ENCODE measurements at places on chromosomes 4 and X. TPM values are rescaled to one million over a fixed set of nuclear protein-coding genes. Genes with fewer than 3 reads are reported as not detected.

Gene ADH1C
- 4.0 TPM for total RNA-seq

GRCh38 chrX:11464836-11465463 lies 171.7 kb downstream of the AMELX start:
- no peak for DNase-seq

- no peak for DNase-seq
Measured at GRCh38 chrX:125998432-125998831, 167.7 kb downstream of the DCAF12L2 start.

- no peak for DNase-seq
Measured at GRCh38 chrX:112947981-112948615, 107.5 kb upstream of the AMOT start.

GRCh38 chrX:28321286-28321685 lies 266.0 kb upstream of the IL1RAPL1 start:
- no peak for DNase-seq

DNA sequence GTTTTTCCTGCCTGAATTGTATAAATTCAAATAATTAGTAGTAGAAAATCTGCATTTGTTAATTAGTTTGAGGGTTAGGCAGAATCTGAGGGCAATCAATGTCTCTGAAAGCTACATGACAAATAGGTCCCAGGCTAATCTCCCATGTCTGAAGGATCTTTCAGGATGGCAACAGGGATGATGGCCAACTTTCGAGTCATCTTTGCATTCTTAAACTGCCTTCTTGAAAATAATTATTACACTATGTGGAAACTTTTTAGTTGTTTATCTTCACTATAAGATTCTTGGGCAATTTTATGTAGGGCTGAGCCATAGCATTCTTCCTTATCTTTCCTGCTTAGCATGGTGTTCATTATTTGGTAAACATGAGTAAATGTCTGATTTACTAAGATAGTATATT lies 490.3 kb upstream of the EPHA5 start:
- DNase-seq = no peak

DNA sequence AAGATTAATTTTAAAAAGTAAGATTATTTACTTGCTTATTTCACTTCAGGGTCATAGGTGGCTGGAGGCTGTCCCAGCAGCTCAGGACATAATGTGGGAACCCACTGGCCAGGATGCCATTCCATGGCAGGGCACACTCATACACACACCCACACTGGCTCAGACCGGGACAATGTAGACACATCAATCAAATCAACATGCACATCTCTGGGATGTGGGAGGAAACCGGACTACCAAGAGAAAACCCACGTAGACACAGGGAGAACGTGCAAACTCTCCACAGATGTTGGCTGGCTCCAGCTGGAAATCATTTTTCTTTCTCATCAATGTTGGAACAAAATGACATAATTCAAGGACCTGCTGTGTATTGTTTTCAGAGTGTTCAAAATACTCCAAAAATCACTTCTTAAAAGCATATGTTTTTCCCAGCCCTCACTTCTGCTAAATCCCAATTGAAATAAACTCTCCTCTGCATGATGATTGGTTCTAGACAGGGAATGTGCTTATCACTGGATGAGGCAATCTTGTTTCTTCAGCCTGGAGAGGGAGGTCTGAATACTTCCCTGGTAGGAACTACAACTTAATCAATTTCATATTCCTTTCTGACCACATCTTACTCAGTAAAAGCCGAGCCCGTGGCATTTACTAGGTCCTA lies 18.6 kb upstream of the CPE start:
- DNase-seq = no peak

Gene TLR2
- 5.1 TPM for total RNA-seq

Gene ESX1
- total RNA-seq = not detected

GRCh38 chr4:138650929-138651448 lies 364.6 kb upstream of the NOCT start:
- no peak for DNase-seq

Gene NLRP2B
- not detected for total RNA-seq

Gene TLR6
- total RNA-seq = 1.2 TPM

- DNase-seq = no peak
Measured at GRCh38 chr4:184613405-184613804, 35.8 kb downstream of the CASP3 start.

- DNase-seq = no peak
Measured at GRCh38 chr4:84024405-84024804, 474.7 kb downstream of the NKX6-1 start.

Gene FHDC1
- total RNA-seq = 0.22 TPM

Gene AKAP4
- total RNA-seq = not detected

- DNase-seq = no peak
Measured at GRCh38 chr4:9859810-9860209, 78.4 kb downstream of the DRD5 start.

Gene RTL9
- 0.35 TPM for total RNA-seq

Gene GLRA2
- not detected for total RNA-seq

- no peak for DNase-seq
Measured at GRCh38 chr4:147793569-147794313, 61.9 kb downstream of the ARHGAP10 start.

Gene RNF212
- 1.4 TPM for total RNA-seq

Gene MAGEE2
- not detected for total RNA-seq

DNA sequence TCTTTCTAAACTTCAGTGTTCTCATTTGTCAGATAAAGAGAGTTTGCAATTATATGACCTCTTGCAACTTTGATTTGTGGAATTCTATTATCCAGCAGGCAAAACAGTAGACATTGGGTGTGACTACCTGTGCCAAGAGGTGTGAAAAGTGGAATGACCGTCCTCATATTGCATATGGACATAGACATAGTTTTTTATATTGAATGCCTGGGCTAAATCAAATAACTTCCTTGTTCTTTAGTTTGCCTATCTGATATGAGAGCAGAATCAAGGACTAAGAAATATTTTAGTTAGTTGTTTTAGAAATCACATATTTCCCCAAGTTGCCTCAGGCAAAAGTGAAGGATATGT lies 117.7 kb upstream of the KLF8 start:
- no peak for DNase-seq

GRCh38 chr4:4383085-4383484 lies 3.8 kb upstream of the NSG1 start:
- no peak for DNase-seq

GRCh38 chrX:36266155-36266554 lies 346.6 kb downstream of the CFAP47 start:
- no peak for DNase-seq

Gene GAGE13
- not detected for total RNA-seq

- no peak for DNase-seq
Measured at GRCh38 chr4:102256321-102256720, 89.0 kb downstream of the SLC39A8 start.

DNA sequence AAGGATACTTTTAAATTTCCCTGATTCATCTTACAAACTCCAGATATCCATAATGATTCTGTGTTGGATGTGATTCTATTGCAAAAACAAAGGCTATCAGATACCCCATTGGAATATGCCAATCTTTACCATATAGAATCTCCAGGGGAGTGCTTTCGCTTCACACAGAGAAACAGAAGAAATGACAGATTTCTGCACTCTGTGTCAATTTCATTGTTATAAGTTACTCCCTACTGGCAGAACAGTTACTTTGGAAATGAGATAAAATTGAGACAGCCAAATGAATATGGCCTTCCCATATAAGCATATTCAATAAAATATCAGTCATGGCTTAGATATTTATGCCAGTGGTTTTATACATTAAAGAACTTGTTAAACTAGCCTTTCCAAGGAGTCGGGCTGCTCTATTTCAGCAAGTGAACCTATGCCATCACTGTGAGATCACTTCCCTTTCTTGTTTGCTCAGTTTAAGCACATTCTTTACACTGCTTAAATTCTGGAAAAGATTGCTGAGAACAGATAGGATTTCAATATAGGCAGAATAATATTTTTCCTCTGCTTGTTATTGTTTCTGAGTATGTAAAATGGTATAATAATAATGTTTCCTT lies 127.5 kb upstream of the ANXA10 start:
- no peak for DNase-seq

DNA sequence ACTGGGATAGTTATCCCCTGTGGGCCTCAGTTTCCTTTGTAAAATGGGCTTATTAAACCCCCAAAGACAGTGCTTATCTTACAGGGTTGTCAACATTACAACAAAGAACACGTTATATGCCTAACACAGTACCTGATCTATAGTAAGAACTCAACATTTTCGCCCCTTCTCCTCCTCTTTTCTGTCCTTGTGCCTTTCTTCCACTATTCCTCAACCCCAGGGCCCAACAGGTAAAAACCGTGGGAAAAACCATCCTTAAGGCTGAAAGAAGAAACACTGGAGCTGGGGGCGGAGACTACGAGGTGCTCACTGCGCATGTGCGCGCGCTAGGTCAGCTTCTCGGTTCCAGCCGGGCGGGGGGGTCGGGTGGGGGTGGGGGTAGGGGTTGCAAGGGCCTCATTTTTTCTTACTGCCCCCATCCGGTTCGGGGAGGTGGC lies 426 bp upstream of the XIAP start:
- peak; percentile 87 for DNase-seq

DNA sequence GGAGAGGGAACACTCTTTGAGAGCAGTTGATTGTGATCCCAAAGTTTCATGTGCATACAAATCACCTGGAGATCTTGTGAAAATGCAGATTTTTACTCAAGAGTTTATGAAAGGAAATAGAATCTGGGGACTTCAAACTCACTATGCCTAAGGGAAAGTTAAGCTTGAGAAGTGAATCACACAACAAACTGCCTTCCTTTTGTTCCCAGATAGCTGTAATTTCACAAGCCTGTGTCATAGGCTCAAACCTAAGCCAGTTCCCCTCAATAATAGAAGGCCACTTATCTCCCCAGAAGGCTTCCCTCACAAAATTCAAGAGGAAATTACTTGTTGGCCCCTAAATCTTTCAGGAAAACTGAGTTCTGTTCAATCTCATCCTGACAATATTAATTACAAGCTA lies 132.8 kb upstream of the MAGEB16 start:
- no peak for DNase-seq

- no peak for DNase-seq
Measured at GRCh38 chr4:105641845-105642244, 66.6 kb downstream of the INTS12 start.

- no peak for DNase-seq
Measured at GRCh38 chr4:152691761-152692160, 12.0 kb upstream of the TMEM154 start.

- DNase-seq = no peak
Measured at GRCh38 chrX:133913009-133913408, 72.4 kb downstream of the GPC3 start.

DNA sequence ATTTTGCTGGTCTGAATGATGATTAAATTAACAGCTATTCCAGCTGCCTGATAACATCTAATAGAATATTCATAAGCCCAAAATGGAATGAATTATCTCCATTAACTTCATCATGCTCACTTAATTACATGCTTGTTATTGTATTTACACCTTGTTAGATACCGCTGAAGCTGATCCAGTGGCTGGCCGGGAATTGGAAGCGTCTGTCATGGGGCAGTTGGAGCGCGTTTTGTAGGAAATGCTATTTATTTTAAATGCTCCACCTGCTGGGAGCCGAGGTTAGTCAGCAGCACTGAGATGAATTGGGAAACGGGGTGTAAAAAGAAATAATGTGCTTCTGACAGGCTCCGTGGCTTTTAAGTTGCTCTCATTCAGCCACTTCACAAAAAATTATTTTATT lies 25.2 kb downstream of the ARX start:
- no peak for DNase-seq

DNA sequence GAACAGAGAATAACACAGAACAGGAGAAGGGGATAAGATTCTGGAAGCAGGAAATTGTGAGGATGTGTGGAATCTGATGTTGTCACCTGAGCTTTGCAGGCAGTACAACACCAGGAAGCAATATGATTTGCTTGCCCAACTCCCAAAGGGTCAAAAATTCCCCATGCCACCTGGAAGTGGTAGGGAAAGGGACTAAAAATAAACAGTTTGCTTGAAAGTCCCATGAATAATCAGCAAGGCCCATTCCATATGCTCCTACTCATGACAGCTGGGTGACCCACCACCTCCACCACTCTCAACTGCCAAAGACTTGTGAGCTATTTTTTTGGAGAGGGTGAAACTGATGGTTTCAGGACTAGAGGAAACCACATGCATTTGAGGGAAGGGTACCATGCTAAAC lies 168.4 kb downstream of the KCNIP4 start:
- DNase-seq = no peak

GRCh38 chr4:185352202-185352601 lies 43.5 kb downstream of the LRP2BP start:
- DNase-seq = no peak

Gene KCNIP4
- not detected for total RNA-seq

- DNase-seq = no peak
Measured at GRCh38 chr4:88630756-88631155, 38.5 kb downstream of the HERC3 start.

- no peak for DNase-seq
Measured at GRCh38 chr4:182306792-182307507, 63.7 kb downstream of the TENM3 start.

DNA sequence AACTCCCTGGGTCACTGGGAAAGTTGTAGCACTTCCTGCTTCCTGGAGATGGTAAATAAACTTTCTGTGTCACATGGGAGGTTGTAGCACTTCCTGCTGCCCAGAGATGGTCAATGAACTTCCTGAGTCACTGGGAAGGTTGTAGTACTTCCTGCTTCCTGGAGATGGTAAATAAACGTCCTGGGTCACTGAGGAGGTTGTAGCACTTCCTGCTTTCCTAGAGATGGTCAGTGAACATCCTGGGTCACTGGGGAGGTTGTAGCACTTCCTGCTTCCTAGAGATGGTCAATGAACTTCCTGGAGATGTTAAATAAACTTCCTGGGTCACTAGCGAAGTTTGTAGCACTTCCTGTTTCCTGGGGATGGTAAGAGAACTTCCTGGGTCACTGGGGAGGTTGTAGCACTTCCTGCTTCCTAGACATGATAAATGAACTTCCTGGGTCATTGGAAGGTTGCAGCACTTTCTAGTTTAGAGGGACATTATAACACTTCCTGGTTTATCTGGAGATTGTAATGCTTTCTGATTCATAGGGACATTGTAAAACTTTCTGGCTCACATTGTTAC lies 62.3 kb upstream of the CD99 start:
- DNase-seq = no peak

Gene ZNF732
- 0.13 TPM for total RNA-seq

Gene MMRN1
- total RNA-seq = 2.5 TPM

DNA sequence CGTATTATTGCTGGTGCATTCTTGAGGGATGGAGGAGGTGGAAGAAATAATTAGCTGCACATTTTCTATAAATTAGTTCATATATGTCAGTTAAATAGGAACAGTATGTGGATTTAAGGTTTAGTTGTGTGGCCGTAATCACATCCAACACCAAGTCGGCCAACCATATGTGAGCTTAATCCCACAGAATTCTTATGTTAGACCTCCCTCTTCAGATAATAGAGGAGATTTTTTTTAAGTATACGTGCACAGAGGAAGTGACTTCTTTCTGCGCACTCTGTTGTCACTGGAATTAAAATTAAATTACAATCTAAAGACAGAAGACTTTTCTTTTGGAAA lies 2.1 kb downstream of the SEPTIN11 start:
- DNase-seq = no peak

DNA sequence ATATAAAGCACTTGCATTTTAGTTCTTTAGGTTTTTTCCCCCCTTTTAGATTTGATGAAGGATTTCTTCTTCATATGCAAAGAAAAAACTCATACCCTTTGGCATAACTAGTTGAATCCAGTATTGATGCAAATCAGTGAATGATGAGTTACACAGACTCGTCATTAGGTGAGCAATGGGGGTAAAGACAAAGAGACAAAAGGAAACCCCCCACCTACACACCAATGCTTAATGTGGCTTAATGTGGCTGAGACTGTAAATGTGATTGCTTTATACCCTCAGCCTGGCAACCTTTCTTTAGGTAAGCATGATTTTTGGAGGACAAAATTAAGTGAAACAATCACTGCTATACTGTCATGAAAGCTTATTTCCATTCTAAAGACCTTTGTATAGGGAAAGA lies 39.5 kb downstream of the CD40LG start:
- DNase-seq = no peak

- DNase-seq = no peak
Measured at GRCh38 chr4:54661686-54662085, 3.9 kb downstream of the KIT start.

Gene CTSO
- total RNA-seq = 9.0 TPM
